D721Med (cell line): ENCODE measurements at places on chromosomes 11 and 22.
A peak's percentile ranks its signal among the peaks of the same experiment; 100 is the strongest.

- DNase-seq = no peak
Observed at GRCh38 chr11:75341612-75342011, 9.8 kb downstream of the ARRB1 start.

DNA sequence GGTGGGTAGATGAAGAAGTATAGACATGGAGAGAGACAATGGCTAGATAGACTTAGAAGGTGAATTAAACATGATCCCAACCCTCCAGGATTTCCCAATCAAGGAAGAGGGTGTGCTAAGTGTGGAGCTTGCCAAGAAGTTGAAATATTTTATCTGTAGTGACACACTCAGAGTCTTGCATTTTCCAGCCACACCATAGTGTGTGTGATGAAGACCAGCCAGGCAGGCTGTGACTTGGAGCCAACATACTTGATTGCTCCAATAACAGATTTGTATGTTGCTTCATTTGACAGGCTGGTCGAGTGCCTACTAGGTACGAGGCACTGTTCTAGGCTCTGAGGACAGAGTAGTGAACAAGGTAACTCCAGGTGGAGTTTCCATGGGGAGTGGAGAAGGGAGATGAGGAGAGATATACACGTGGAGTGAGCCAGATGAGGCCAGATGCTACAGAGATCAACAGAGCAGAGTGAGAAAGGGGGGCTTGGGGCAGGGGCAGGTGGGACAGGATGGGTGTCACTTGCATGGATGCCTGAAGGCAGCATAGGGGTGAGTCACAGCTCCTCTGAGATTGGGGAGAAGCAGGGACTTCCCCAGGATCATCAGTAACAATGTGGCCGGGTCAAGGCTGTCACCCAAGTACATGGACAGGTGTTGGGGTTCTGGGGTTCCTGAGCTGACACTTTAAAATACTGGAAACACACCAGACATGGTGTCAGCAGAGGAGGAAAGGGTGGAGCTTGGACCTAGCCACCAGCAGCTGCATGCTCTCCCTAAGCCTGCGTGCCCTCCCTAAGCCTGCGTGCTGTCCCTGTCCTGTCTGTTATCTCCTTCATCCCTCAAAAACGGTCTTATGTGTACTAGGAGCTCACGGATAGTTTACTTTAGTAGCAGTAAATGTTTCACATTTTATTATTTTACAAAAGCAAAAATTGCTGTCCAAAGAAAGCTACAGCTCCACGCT, 23.6 kb downstream of the PDGFB start:
- DNase-seq = no peak

DNA sequence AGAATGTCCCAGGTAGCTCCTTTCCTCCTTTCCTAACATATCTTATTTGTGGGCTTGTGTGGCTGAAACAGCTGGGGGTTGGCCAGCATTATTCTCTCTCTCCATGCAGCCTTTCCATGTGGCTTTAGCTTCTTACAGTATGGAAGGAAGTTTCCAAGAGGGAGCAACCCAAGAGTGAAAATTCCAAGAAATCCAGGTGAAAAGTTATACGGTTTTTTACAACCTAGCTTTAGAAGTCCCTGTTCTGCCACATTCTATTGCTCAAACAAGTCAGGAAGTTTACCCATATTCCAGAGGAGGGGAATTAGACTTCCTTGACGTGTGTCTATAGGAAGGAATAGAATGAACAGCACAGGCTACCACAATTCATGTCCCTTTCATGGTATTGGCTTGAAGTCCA, 10.0 kb upstream of the SWAP70 start:
- DNase-seq = no peak

GRCh38 chr22:28600546-28601143, 79.0 kb downstream of the TTC28 start:
- no peak for DNase-seq

DNA sequence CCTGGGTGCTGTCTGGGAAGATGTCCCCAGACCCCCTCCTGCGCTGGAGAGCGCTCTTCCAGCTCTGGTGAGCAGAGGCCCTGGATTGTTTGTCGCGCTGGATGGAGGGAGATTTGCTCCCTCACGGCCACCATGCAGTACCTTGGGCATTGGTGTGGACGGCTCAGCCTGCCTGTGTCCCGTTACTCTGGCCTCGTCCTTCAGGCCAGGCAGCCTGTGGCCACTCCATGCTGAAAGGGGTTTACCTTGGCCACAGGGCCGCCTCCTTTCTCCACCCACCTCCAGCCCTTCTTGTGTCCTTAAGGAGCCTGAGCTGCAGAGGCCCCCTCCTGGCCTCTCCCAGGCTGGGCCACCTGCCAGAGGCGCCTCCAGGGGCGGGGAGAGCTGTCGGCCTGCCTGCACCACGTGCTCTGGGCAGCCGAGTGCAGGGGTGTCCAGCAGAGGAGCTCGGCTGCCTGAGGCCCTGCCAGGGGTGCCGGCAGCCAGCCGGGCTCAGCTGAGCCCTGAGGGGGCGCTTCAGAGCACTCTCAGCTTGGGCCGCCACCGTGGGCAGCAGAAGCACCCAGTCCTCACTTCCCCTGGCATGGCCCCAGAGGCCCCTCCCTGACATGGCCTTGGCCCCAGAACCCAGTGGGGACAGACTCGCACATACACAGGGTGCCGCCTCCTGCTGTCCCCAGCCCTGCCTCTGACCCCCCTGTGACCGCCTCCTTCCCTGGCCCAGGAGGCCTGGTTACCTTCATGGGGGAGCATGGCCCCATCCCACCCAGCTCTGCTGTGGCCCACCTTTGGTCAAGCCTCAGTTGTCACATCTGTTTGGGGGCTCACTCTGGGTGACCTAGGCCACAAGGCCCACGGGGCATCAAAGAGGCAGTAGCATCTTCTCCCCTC, 3.4 kb downstream of the CCND1 start:
- no peak for DNase-seq

GRCh38 chr11:67532889-67533288, 9.6 kb upstream of the CABP2 start:
- no peak for DNase-seq

DNA sequence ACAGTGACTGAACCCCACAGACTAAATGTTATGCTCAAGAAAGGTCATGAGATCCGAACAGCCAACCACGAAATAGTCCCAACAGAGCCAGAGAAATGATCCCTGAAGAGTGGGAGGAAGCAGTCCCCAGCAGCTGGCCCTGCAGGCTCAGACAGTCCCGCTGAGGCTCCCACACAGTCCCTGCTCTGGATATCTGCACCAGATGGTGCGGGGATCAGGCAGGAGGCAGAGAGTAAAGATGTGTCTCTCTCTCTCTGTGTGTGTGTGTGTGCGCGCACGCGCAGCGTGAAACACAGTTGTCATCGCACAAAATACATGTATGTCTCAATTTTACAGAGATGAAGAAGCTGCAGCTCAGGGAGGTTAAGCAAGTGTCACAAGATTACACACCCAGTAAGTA, 27.9 kb downstream of the GUCY1A2 start:
- peak; percentile 15 for DNase-seq

- DNase-seq = no peak
Observed at GRCh38 chr11:119530509-119530908, 107.5 kb upstream of the THY1 start.

- no peak for DNase-seq
Observed at GRCh38 chr11:19433367-19433766, 192.6 kb upstream of the E2F8 start.

DNA sequence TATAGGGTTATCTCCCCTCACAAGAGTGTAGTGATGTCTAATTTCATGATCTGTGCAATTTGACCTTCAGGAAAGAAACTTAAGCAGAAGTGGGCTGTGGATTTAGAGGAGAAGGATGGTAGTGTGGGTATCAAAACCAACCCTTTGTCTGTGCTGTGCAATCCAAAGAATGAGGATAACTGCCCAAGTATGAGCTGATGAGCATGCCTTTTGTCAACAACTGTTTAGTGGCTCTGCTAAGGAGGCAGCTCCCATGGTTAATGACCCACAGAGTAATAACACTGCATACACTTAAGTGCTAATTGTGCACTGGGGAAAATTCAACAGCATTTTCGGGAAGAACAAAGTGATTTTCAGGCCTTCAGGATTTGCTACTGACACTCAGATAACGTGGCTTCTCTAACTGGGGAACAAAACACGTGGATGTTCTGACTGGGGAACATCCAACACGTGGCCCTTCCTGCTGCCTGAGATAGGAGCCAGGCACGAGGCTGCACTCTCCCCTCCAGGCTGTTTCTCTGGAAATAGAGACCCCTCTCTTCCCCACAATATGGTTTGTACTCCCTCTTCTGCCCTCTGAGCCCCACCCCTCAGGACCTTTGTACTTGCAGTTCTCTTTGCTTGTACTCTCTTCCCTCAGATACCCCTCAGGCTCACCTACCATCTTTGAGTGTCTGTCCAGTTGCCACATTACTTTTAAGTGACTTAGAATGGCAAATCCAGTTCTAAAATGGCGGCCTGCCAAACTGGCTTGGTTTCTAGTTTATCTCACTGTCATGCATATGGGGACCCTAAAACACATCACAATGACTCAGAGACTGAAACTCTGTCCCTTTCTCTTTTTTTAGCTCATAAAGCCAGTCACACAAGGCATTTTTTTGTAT, 234.9 kb upstream of the POU2AF2 start:
- DNase-seq = no peak

GRCh38 chr11:9651899-9652748, 11.8 kb upstream of the SWAP70 start:
- no peak for DNase-seq

- DNase-seq = no peak
Observed at GRCh38 chr11:57752954-57753353, 1.3 kb upstream of the BTBD18 start.

DNA sequence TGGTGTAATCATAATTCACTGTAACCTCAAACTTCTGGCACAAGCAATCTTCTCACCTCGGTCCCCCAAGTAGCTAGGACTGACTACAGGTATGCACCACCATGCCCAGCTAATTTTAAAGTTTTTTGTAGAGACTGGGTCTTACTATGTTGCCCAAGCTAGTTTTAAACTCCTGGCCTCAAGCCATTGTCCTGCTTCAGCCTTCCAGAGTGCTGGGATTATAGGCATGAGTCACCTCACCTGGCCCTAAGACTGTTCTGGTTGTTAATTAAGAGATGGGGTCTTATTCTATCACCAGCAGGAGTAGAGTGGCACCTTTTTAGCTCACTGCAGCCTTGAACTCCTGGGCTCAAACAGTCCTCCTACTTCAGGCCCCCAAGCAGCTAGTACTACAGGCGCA, 52.0 kb upstream of the DEPDC7 start:
- DNase-seq = no peak

GRCh38 chr11:107017104-107017432, 1.2 kb downstream of the GUCY1A2 start:
- DNase-seq = no peak

DNA sequence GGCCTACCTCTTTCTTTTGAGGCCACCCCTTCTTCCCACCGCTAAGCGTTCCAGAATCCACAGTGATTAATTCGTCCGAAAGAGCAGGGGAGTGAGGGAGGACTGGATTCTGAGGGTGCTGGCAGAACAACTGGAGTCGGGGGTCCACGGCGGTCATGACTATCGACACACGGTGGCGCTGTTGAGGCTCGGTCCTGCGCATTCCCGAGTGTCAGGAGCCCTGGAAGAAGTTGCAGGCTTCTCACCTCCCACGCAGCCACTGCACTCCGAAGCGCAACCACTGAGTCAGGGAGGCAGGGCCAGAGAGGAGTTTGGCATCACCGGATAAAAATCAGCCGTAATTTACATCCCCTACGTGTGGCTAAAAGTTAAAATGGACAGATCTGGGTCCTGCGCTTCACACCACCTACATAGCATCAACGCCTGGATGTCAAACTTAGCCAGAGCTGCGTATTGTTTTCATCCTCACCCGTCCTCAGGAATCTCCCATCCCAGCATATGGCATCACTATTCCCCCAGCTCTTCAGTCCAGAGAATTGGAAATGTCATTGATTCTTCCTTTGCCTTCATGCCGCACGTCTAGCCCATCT, 10.7 kb upstream of the CTSF start:
- DNase-seq = peak; percentile 92

DNA sequence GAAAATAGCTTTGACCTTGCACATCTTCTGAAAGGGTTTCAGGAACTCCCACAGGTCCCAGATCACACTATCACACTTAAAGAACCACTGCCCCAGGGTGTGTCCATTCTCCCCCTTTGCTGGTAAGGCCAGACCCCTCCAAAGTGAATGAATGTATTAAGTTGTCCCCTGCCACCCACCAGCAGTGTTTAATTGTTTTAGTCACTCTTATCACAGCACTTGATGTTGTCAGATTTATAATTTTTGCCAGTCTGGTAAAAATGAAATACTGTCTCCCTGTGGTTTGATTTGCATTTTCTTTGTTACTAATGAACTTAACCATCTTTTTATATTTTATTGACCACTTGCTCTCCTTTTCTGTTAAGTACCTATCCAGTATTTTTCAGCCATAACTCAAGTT, 89.6 kb upstream of the RAB1B start:
- no peak for DNase-seq

GRCh38 chr11:8971924-8972316, 7.7 kb upstream of the TMEM9B start:
- no peak for DNase-seq

- no peak for DNase-seq
Observed at GRCh38 chr22:23801238-23801821, 14.6 kb downstream of the SMARCB1 start.

- no peak for DNase-seq
Observed at GRCh38 chr11:4932751-4933150, 8.6 kb upstream of the OR51G1 start.

- no peak for DNase-seq
Observed at GRCh38 chr11:12906501-12906900, 102.6 kb upstream of the RASSF10 start.

DNA sequence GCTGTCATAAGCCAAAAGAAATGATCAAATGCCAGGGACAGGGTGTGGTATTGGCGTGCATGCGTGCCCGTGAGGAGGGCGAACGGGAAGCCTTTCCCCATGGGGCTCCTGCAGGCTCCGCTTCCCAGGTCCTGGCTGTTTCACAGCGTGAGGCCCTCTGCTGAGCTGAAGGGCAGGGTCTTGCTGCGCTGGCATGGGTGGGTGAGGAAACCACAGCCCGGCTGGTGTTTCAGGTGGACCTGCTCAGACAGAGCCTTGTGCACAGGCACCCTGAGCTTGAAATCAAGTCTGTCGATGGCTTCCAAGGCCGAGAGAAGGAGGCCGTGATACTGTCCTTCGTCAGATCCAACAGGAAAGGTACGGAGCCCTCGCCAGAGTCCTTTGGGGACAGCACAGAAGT, 31.4 kb downstream of the IGHMBP2 start:
- DNase-seq = no peak

DNA sequence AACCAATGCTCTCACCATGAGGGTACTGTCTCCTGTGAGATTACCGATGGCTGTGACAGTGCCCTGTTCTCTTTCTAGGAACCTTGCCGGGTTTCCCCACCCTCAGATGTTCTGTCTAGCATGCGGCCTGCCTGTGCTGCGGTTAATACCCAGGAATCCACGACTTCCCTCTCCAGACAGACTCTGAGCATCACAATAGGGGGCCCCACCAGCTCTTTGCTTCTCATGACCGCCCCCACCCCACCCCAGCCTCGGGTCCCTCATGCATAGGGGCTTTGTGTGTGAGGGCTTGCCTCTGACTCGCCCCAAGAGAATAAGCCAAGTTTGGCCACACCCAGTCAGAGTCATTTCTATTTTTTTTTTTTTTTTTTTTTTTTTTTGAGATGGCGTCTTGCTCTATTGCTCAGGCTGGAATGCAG, 10.3 kb downstream of the PARVG start:
- no peak for DNase-seq
